Mesenteric fat pad (tissue), 1 donor: ENCODE measurements at places on chromosomes 7 and 10. TPM values are rescaled to one million over a fixed set of nuclear protein-coding genes. Genes with fewer than 3 reads are reported as not detected.

Gene TMEM236
- total RNA-seq = 3.0 TPM

Gene RAB19
- total RNA-seq = not detected

Gene CAV1
- total RNA-seq = 473 TPM

Gene UCMA
- not detected for total RNA-seq

Gene EGFR
- total RNA-seq = 80.9 TPM

Gene GIMAP6
- 46.6 TPM for total RNA-seq

Gene OR2A7
- total RNA-seq = 3.8 TPM

Gene ABCC2
- 2.8 TPM for total RNA-seq

Gene SMO
- 6.9 TPM for total RNA-seq

Gene MARVELD1
- total RNA-seq = 28.7 TPM

Gene UNCX
- total RNA-seq = not detected

Gene TMEM270
- not detected for total RNA-seq

Gene ACHE
- total RNA-seq = 1.9 TPM

Gene MET
- total RNA-seq = 18.4 TPM

Gene GOLGA7B
- 0.32 TPM for total RNA-seq

Gene NEUROG3
- 0.71 TPM for total RNA-seq

Gene GPR26
- total RNA-seq = not detected

Gene ATP5MK
- total RNA-seq = 348 TPM

Gene CTAGE15
- total RNA-seq = not detected

Gene PTPRN2
- 2.6 TPM for total RNA-seq

Gene PMS2
- total RNA-seq = 11.0 TPM

DNA sequence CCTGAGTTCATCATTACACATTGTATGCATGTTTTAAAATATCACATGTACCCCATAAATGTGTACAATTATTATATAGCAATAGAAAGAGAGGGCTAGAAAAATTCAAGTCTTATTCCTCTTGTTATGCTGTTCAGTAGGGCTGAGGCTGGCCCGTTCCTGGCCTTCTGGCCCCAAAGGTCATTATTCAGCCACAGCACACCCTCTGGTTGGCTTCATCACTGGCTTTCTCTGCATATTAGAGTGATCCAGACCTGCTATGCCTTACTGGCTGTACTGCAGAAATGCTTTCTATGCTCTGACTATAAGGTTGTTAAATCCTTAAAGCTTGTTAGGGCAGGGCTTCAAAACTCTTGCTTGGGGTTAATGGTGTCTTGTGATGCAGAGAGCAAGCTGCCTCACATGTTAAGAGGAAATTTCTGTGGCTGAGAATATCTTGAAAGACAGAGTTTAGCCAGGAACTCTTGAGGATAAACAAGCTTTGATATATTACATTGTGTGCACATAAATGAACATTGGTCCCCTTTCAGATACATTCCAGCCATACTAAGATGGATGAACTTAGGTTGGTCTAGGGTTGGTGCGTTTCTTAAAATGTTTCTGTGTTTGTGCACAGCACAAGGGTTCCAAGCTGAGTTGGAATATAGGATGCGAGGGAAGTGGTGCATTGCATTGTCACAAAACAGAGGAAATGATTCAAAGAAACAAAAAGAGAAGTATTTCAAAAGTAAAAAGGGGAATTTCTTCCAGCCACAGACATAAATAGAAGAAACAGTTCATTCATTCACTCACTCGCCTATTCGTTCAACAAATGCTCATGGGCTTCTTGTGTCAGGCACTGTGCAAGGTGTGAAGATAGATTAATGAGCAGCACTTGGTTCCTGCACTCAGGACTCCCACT lies 61.6 kb upstream of the WDR11 start:
- DNase-seq = no peak

GRCh38 chr7:47782792-47783191 lies 165.5 kb downstream of the PKD1L1 start:
- DNase-seq = no peak

GRCh38 chr10:125041856-125042506 lies 100.1 kb downstream of the ZRANB1 start:
- no peak for DNase-seq

DNA sequence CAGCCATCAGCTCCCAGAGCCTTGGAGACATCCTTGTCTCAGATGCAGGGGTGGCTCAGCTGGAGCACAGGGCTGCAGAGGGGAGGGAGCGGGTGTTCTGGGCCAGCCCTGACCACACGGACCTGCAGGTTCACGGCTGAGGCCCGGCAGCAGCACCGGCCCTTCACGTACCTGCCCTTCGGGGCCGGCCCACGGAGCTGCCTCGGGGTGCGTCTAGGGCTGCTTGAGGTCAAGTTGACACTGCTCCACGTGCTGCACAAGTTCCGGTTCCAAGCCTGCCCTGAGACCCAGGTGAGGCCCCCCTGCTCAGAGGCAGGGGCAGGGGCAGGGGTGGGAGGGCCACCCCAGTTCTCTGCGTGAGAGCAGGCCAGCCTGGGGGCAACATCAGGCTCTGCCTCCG lies 45.2 kb downstream of the PARP12 start:
- peak; percentile 86 for DNase-seq

GRCh38 chr7:78714356-78714755 lies 739.1 kb downstream of the MAGI2 start:
- no peak for DNase-seq

GRCh38 chr10:32388258-32389027 lies 41.5 kb upstream of the EPC1 start:
- DNase-seq = no peak

GRCh38 chr7:156184164-156184563 lies 371.9 kb upstream of the SHH start:
- DNase-seq = no peak

- DNase-seq = no peak
These were observed 24.3 kb downstream of the TECTB start for GRCh38 chr10:112307358-112308124.

GRCh38 chr7:30915005-30915601 lies 3.5 kb downstream of the AQP1 start:
- DNase-seq = no peak

GRCh38 chr10:78937800-78938694 lies 130.7 kb upstream of the ZMIZ1 start:
- DNase-seq = no peak

DNA sequence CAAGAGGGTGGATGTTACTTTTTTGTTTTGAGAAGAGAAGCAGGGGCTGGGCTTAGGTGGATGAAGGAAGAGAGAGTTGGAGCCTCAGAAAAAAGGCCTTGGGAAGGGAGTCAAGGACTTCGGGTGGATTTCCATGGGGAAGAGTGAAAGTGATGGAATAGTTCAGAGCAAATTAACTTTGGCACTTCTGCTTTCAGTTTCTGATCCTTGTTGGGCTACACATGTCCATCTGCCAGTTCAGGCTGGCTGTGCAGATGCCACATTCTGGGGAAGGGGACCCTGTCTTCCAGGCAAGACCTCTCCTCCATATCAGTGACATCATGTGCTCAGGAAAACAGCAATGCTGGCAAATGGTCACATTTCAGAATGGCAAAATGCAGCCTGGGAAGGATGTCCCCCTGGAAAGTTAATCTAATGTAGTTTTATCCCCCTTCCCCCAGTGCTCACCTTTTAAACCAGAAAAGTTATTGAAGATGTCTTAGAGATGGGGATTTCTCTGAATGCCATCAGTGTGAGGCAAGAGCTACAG lies 86.0 kb downstream of the WDFY4 start:
- no peak for DNase-seq

GRCh38 chr7:99615989-99616358 lies 772 bp upstream of the ZSCAN25 start:
- no peak for DNase-seq

DNA sequence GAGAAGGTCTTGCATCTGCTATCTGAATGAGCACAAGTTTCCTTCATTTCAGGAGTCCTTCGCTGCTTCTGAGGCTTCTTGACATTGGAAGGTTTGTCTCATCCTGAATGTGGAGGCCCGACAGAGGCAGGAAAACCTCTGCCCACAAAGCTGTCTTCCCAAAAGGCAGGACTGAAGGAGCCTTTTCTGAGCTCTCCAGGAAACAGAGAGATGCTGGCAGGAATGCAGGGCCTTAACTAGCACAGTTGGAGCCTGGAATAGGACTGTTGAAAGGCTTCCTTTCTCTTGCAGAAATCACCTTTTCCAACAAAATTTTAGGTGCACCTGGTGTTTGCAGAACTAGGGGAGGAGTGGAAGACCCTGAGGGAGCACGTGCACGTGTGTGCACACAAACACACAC lies 637.4 kb upstream of the MKI67 start:
- no peak for DNase-seq

DNA sequence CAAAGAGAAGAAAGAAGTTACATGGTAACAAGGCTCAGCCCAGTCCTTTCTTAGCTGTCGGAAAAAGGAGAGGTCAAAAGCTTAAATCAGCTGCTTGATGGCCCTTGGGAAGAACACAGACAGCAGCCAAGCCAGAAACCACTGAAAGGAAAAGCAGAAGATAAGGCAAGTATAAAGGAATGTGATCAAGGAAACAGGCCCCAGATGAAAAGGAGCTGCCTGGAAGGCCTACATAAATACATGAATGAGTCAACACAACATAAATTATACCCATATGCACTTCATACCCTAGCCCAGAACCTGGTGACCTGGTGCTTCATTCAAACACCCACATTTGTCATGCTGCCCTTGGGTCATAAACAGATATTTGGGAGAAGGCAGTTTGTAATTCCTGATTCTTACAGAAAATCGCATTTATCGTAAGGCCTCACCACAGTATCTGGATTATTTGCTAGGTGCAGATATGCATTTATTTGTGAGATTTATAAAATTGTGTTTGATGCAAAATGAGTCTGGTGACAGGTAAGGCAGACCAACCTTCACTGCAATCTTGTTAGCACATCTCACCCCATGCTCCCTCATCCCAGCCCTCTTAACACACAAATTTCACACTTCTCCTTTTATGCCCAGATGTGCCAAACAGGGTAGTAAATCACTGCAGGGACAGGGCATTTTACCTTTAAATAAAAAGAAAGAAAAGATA lies 94.9 kb upstream of the KCNIP2 start:
- no peak for DNase-seq

GRCh38 chr7:132897093-132897687 lies 184.7 kb downstream of the CHCHD3 start:
- DNase-seq = no peak

- DNase-seq = peak; percentile 93
These were observed 2.4 kb downstream of the SFMBT2 start for GRCh38 chr10:7408291-7409044.

GRCh38 chr10:72306215-72306760 lies 32.6 kb downstream of the DDIT4 start:
- no peak for DNase-seq

DNA sequence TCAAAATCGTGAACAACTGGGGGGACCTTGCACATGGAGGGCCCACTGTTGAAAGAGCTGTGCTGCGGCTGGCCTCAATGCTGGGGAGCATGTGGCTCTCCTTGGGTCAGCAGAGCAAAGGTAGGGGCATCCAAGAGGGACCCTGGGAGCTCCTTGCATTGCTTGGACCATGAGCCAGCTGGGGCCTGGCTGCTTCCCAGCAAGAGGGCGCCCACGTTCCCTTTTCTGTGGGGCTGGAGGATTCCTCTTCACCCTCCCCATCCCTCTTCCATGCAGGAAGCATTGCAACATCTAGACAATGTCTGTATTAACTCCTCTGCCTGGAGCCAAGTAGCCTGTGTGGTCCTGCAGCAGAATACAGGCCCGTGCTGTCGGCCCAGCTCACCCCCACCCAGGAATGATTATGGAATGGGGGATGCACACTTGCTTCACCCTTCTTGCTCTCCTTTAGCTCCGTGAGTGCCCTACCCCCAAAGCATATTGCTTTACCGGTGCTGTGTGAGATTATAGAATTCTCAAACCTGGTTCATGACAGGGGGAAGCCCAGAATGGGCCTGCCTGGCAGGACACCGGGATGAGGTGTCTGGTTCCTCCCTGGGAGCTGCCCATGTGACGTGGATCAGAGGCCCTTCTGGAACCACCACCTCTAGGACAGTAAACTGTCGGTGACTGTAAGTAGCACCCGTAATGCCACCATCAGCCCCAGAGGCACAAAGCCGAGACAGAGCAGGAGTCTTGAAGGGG lies 61.9 kb downstream of the SYPL1 start:
- DNase-seq = no peak

- DNase-seq = no peak
These were observed 57.2 kb upstream of the BET1 start for GRCh38 chr7:94061326-94061725.

GRCh38 chr7:27723085-27723484 lies 16.9 kb upstream of the TAX1BP1 start:
- DNase-seq = no peak

DNA sequence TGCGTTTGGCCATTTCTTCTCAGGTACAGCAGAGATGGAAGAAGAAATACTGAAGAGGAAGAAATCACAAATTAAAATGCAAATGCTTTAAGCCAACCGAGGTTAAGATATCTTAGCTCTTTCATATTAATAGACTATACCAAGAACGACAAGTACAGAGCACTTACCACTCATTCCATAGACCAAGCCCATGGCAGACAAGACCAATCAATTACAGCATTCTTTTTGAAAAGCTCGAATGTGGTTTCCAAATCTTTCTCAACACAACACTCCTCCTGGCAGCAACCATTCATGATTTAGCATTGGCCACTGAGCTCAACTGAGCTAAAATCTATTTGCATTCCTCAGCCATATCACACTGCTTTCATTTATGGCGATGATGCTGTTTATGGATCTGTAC lies 2.7 kb downstream of the ASAH2 start:
- no peak for DNase-seq

DNA sequence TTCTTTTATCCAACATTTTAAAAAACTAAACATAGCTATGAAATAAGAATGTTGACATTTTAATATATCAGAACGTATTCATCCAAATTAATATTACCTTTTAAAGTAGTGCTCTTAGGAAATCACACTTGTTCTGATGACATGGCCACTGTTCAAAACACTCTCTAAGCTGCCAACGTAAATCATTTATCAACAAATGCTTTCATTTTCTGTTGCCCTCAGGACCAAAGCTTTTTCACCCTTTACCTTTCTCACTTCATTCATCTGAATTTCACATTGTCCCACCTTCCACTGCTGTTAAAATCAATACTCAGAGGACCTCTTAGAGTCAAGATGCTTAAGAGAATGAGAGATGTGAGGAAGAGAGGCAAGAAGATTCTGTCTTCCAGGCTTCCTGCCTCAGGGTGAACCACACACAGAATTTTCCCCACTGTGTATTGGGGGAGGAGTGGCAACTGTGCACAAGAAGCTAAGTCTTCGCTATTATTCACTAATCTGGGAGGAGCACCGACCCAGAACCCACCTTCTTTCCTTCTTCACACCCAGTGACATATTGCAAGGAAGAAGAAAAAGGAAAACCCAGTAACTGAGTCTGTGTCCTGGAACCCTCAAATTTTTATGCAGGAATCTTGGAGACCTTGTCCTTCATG lies 21.0 kb downstream of the HIBADH start:
- no peak for DNase-seq

- no peak for DNase-seq
These were observed 217.7 kb upstream of the MTPN start for GRCh38 chr7:136194878-136195277.

DNA sequence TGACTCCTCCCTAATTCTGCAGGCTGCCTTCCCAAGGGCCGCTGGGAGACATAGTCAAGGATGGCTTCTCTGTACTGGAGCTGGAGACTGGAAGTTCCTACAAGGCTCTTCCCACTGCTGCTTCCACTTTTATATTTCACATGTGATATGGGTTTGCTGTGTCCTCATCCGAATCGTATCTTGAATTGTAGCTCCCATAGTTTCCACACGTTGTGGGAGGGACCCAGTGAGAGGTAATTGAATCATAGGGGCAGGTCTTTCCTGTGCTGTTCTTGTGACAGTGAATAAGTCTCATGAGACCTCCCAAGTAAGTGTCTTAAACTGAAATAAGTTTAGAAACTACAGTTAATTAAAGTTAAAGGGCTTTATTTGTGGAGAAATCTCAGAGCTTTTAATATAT lies 47.0 kb upstream of the BICC1 start:
- no peak for DNase-seq
